T-helper 17 cell (primary cell): ENCODE measurements at places on chromosomes 11 and 22.

GRCh38 chr11:1884303-1884700, 7.4 kb downstream of the PRR33 start:
- no peak for DNase-seq

- no peak for DNase-seq
These were observed 708.9 kb downstream of the FAM181B start for GRCh38 chr11:82024760-82025159.

DNA sequence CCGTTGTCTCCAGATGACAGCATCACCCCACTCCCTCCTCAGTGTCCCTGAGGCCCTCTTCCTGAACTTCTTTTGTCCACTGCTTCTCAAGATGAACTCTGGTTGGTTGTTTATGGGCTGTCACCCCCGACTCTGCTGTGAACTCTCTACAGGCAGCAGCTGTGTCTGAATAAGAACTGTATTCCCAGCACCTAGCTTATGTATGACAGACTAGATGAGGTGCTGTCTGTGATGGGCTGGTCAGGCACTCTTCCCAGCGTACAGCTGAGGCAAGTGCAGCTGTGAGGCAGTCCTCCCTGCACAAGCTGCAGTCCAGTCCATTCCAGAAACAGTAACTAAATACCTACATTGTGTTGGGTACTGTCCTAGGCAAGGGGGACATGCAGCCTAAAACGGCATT, 111.4 kb upstream of the PITPNB start:
- no peak for DNase-seq

DNA sequence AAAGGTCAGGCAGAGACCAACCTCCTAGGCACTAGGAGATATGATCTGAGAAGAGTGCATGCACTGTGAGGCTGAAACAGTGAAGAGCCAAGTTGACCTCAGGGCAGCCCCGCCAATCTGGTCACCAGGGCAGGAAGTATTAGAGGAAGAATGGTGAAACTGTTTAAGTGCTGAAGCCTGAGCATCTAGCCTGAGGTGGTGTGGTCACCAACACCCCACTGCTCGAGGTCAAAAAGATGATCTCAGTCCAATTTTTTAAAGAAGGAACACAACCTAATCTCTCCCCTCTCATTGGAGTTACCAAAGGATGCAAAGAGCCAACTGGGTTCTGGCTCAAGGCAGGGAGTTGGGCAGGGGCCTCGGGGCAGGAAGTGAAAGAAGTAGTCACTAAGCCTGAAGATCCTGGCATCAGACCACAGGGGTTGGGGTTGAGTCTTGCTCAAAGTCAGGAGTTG, 4.0 kb downstream of the APBB1 start:
- DNase-seq = no peak

- DNase-seq = no peak
These were observed 41.6 kb downstream of the DCUN1D5 start for GRCh38 chr11:103050351-103050750.

DNA sequence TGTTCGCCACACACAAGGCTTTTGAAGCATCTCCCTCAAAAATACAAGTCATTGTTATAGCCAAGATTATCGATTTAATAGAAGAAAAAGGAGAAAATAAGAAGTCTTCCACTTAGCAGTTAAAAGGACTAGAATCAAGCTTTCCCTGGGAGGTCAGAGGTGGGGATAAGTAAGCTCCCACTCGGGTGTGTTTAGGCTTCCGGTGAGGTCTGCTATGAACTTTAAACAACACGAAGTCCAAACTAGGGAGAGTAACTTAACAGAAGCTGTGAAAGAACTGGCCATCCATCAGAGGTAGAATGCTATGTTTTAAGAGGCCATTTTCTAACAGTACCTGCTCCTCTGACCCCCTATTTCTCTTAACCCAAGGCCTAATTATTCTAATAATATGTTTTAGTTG, 91.4 kb upstream of the APOA1 start:
- no peak for DNase-seq

- no peak for DNase-seq
These were observed 1.1 kb downstream of the NLRP6 start for GRCh38 chr11:279040-279965.

GRCh38 chr22:36417281-36417686, 29.5 kb upstream of the MYH9 start:
- DNase-seq = no peak

DNA sequence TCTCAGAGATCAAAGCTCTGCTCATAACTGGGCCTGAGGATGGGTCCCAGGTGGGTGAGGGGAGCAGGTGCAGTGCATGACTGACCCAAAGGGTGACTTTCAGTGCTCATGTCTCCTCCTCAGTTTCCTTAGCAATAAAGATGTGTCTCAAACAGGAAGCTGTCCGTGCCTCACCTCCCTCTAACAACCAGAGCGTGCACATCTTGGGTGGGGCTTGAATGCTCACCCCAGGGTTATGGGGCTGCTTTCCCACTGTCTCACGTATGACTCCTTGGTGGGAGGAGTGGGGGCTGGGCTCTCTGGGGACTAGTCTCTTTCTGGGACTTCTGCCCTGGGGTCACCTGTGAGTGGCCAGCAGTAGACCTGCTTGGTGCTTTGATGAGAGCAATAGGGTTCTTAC, 53.9 kb upstream of the PHOX2A start:
- no peak for DNase-seq
